ENCODE measurements at places on chromosomes 12 and 14.
A peak's percentile ranks its signal among the peaks of the same experiment; 100 is the strongest.

- peak; percentile 76 for DNase-seq
These were observed 40.2 kb downstream of the HSP90AA1 start for GRCh38 chr14:102046337-102047278.

DNA sequence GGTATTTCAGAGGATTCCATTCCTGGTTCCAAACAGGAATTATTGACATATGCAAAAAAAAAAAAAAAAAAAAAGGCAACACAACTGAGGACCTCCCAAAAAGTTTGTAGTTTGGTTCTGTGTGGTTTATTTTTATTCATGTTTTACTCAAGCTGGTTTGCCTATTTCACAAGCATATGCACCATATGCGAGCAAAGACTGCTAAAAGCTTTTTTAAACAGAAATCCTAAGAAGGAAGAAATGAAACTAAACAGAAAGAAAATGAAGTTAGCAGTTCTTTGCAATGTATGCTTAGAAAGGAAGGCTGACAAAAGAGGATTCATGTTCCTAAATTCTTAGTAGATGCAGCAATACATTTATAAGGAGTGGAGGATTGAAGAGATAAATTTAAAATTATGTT, 487.6 kb upstream of the FLRT2 start:
- DNase-seq: no peak

DNA sequence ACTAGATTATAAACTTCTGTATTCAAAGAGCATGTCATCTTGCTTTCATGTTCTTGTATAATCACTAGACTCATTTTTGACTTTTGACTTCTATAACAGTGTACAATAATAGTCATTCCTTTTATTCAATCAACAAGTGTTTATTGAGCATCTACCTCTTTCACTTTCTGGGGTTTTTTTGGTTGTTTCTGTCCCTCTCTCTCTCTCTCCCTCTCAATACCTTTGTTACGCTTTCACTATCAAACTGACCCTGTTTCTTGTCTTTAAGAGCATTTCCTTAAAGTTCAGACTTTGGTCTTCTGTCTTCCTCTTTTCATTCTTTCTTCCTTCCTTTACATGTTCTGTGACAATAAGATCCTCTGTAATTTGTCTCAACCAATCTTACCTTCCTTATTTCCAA, 49.5 kb downstream of the GPR137C start:
- DNase-seq: no peak

DNA sequence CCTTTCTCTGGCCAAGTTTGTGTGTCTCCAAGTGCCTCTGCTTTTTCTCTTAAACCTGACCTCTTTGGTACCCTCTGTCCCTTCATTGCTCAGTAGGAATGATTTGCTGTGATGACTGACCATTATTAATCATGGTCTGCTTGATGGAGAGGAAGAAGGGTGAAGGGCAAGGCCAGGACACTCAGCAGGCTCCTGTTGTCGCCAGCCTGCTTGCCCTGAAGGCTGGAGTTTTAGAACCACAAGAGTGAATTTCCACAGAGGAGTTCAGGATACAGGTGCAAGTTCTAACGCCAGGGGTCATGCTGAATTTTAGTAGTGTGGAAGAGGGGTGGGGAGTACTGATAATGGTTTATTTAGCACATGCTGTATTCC, 2.8 kb upstream of the ITGA5 start:
- DNase-seq: no peak

GRCh38 chr12:57611827-57612710, 834 bp downstream of the ARHGEF25 start:
- no peak for DNase-seq

- no peak for DNase-seq
These were observed 20.1 kb downstream of the KLRK1 start for GRCh38 chr12:10369557-10370415.

- DNase-seq: no peak
These were observed 590 bp downstream of the DDIT3 start for GRCh38 chr12:57519796-57520052.

GRCh38 chr14:85856430-85856829, 326.5 kb downstream of the FLRT2 start:
- DNase-seq: peak; percentile 5

- DNase-seq: peak; percentile 81
These were observed at the start of gene MSRB3 for GRCh38 chr12:65278576-65279368. MSRB3 (plus strand) TSS chr12:65278683; CDS start chr12:65308580, 29,897 bp downstream.

- DNase-seq: no peak
These were observed 29.3 kb downstream of the TEAD4 start for GRCh38 chr12:2988494-2988893.

- DNase-seq: peak; percentile 58
These were observed 14.3 kb upstream of the PTGER2 start for GRCh38 chr14:52299692-52300278.

GRCh38 chr12:57549203-57549908, 488 bp upstream of the KIF5A start:
- DNase-seq: no peak

- DNase-seq: no peak
These were observed 18.6 kb upstream of the EEA1 start for GRCh38 chr12:92947589-92948215.

DNA sequence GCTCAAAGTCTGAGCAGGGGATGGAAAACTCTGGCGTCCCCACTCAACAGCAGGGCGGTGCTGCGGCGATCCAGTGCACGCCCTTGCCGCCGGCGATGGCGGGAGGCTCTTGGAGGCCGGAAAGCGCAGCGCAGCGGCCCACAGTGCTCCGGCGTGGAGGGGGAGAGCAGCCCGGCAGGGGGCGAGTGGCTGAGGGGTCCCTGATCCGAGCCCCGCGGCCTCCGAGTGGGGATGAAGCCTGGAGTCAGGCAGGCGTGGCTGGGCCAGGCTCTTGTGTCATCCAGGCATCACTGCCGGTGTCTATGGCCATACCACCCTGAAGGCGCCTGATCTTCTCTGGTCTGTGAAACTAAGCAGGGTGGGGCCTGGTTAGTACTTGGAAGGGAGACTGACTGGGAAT, 183.1 kb downstream of the ALG10 start:
- DNase-seq: no peak

- DNase-seq: no peak
These were observed 8.2 kb upstream of the ATG101 start for GRCh38 chr12:52061470-52062166.

- peak; percentile 49 for DNase-seq
These were observed 301.5 kb downstream of the NELL2 start for GRCh38 chr12:44574586-44574985.

DNA sequence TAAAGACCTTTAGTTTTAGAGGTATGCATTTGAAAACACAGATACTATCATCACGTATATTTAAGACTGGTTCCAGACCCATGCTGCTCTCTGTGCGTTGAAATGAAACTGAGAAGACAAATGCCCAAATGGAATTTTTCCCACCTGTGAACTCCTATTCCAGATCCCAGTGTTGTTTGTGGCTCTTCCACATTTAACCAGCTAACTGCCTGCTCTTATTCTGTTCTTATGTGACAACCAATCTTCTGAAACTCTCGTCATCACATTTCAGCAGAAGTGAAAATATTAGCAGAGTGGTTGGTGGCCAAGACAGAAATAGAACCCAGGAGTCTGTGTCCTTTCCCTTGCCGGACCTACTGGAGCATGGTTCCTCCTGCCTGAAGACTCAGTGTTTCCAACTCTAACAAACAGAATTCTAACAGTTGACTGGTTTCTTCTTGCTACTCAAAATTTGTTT, 460.2 kb downstream of the RAD51B start:
- no peak for DNase-seq

DNA sequence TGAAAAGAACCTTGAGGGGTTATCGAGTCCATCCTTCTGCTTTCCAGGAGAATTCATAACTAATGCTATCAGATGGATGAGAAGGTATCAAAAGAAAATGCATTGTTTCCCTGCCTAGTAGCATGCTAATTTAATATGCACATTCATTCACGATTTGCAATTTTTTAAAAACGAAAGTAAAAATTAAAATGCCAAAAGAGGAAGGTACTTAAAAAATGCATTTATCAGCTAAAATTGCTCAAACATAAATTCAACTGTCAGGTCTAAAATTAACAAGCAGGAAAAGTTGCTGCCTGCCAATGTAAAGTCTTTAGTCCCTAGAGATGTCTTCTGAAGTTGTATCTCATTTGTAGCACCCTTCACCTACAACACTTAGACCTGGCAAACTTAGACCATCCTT, 7.9 kb downstream of the ATF7 start:
- no peak for DNase-seq

GRCh38 chr14:61196792-61197191, 84.3 kb downstream of the TMEM30B start:
- DNase-seq: no peak

DNA sequence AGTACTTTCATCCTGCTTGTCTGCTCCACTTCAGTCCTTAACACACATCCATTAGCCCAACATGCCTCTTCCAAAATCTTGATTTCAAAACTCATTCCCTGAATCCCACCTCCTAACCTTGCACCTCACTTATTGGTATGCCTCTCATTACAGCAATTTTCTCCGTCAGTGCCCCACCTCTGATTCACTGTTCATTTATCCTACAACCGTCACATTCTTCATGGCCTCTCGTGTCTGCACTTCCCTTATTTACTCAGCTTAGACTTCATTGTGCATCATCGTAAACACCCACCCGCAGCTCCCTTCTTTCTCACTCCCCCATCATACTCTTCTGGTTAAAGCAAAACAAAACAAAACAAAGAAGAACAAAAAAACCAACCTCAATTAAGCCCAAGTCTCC, 160.6 kb upstream of the HMGA2 start:
- DNase-seq: peak; percentile 82

DNA sequence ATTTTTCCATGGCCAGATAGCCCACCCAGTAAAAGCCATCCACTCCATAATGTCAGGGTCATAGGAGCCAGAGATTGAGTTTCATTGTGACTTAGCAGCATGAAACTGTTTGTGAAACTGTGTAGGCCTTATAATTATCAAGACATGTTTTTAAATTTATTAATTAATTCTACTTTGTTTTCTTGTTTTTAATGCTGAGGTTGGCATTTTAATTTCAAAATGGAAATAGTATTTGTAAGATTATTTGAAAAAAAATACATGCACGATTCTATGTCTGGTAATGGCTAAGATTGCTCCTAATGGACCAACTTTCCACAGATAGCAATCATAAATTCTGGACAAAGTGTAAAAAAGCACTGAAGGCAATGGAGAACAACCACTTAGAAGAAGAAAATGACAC, 67.1 kb downstream of the GPR137C start:
- no peak for DNase-seq

GRCh38 chr12:116370886-116371580, 93.5 kb upstream of the MED13L start:
- DNase-seq: peak; percentile 37

DNA sequence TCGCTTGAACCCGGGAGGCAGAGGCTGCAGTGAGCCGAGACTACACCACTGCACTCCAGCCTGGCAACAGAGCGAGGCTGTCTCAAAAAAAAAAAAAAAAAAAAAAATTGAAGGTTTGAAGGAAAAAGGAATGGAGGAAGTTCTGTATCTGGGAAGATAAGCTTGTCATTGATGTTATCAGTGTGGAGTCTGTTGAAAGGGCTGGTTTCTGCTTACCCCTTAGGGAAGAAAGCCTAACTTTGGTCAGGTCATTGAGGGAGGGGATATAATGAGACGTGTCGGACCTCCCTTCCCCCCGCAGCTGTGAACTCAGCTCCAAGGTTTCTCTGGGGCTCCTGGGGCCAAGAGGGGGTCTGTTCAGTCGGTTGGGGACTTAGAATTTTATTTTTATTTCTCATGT, 16.4 kb downstream of the DAO start:
- no peak for DNase-seq
